ENCODE measurements at places on chromosomes 6 and 20.

DNA sequence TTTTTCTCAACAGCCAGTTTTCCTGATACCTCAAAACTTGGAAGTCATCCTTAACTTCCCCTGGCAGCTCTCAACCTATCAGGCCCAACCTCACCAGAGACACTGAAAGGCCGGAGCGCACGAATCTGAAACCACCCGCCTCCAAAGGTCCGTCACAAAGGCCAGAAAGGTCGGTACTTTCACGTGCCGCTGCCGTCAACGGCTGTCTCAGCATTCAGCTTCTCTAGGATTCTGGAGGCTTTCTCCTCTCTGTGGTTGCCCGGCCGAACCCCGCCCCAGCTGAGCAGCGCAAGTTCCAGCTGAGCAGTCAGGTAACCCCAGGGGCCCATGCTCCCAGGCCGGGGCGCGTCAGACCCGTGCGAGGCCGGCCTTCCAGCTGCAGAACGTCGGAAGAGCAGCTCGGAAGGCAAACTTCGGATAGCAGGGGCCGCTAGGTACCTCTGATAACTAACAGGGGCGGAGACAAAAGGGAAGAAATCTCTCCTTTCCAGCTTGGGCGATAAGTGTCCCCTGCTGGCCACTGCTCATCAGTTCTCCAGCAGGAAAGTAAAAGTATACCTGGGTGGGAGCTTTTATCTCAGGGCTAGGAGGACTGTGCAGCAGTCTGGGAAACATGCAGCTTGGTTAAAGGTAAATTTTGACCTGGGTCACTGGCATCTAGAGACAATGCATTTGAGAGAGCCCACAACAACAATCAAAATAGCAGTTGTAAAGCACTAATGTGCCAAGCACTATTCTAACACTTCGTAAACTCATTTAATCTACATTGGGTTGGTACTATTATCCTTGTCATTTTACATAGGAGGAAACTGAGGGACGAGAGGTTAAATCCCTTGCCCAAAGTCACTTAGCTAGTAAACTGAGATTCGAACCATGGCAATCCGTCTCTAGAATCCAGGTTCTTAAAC, 16.1 kb downstream of the ZSCAN12 start:
- no peak for DNase-seq

DNA sequence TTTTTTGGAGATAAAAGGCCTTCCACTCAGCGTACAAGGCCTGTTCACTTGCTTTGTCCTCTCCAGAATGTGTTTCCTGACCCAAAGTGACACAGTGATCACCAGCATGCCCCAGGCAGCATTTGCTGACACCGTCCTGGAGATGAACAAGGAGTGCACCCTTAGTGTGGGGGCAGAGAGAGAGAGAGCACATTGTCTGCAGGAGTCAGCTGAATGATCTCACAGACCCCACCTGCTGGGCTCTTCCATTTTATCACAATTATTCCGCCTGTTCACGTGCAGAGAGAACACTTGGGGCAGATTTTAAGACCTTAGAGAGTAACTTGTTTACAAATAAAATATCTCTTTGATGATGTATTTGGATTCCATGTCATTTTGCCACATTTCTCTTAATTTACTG, 22.4 kb upstream of the MAS1L start:
- DNase-seq: no peak

- DNase-seq: no peak
Observed at GRCh38 chr6:90885611-90886056, 298.8 kb upstream of the MAP3K7 start.

DNA sequence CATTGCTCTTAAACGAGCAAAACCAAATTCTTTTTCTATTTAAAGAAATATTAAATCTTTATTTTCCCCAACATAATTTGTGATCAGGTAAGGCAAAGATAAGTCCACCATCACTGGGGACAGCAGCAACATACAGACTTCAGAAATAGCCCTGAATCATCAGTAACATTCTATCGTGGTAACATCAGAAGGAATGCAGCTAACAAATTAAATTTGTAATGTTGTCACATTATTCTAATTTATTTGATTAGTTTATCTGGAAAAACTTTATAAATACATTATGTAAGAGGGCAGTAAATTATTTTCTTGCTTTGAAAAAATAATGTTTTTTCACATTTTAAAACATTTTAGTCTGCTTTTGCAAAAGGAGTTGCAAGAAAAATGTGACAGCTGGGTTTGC, 53.6 kb upstream of the BCLAF1 start:
- no peak for DNase-seq

DNA sequence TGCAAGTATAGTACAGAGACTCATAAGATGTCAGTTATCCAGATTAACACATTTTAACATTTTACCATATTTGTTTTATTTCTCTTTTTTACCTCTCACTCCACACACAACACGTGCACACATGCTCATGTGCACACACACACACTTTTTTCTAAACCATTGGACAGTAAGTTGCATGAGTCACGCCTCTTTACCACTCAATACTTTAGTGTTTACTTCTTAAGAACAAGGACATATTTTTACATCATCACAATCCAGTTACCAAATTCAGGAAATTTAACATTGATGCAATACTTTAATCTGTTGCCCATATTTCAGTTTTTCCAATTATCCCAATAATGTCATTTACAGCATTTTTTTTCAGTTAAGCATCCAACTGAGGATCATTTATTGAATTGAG, 109.0 kb downstream of the RIN2 start:
- no peak for DNase-seq

DNA sequence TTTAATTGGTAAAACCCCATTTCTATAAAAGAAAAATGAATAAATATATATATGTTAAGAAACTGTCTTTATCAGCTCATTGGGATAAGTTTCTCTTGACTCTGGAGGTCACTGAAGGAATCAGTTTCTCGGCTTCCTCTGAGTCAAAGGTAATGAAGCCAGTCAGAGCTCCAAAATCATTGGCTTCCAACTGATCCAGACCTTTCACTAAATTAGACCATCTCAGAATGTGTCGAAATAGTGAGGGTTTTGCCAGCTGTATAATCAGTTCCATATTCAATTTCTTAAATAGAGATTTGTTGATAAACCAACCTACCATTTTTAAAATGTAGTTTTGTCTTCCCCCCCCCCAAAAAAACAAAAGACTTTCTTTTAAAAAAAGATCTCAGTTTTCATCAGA, 60.5 kb upstream of the SRSF6 start:
- DNase-seq: no peak
